Activated CD8-positive, alpha-beta memory T cell treated with anti-CD3 and anti-CD28 coated beads, Interleukin-2, amount 50 U/mL, for 48 hours (primary cell): ENCODE measurements at places on chromosomes 13 and 19.

- no peak for DNase-seq
Measured at GRCh38 chr13:32989942-32990341, 26.3 kb upstream of the KL start.

GRCh38 chr19:6250024-6250615, 29.7 kb downstream of the MLLT1 start:
- no peak for DNase-seq

- DNase-seq = no peak
Measured at GRCh38 chr13:34116651-34117050, 298.7 kb downstream of the RFC3 start.

DNA sequence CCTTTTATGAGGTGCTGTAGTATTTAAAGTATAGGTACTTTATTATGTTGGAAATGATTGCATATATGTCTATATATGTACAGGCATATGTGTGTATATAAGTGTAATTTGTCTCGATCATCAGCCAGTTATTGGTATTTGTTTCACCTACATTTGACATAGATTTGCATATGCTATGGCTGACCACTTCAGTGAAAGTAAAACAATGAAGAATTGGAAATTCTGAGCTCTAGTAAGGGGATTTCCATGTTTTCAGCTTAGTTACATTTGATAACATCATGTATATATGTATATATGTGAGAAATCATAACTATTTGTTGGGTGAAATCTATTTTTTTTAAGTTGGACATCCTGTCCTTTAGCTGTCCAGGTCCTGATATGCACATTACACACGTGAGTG, 1303.9 kb downstream of the EFNB2 start:
- no peak for DNase-seq

DNA sequence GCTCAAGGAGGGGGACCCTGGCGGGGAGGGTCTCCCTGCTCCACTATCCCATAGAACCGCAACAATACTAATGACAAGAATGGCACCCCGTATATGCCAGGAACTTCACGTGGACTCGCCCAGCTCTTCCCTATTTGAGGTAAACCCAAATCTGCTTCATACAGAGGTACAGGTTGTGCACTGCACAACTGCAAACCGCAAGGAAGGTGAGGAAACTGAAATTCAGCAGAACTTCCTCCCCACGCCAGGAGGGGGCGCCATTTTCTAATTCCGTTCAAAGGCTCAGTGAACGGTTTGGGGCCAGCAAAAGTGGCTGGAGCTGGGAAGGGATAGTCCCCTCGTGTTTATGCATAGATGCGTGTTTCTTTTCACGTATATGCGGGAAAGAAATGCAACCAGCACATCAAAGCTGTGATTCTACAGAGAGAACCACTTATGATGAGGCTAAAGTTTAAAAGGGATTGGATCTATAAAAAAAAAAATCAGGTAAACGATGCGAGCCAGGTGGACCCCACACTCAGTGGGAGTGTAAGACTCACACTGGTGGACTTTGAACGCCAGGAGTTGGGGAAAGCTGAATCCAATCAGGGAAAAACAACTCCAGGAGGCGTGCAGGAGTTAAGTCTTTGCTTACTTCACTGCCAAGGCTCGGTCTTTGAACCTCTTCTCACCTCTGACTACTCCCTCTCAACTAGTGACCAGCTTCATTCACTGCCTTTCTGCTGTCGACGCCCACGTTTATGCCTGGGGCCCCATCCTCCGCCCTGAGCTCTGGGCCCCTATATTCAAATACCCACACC, 20.3 kb downstream of the C19orf81 start:
- peak; percentile 85 for DNase-seq

- no peak for DNase-seq
Measured at GRCh38 chr19:3810708-3811355, 24.7 kb upstream of the MATK start.

DNA sequence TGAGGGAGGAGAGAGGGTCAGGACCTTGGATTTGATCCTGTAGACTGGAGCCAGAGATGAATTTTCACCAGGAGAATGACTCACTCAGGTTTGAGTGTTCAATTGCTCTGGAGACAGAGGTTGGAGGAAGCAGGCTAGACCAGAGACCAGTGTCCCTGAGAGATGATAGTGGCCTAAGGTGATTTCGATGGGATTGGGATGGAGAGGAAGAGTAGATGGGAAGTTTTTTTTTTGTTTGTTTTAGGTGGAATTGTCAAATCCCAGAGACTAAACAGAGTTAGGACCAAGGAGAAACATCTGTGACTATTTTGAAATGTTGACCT, 2.3 kb downstream of the CEBPG start:
- DNase-seq = no peak

- no peak for DNase-seq
Measured at GRCh38 chr19:16355293-16356043, 30.8 kb downstream of the KLF2 start.

DNA sequence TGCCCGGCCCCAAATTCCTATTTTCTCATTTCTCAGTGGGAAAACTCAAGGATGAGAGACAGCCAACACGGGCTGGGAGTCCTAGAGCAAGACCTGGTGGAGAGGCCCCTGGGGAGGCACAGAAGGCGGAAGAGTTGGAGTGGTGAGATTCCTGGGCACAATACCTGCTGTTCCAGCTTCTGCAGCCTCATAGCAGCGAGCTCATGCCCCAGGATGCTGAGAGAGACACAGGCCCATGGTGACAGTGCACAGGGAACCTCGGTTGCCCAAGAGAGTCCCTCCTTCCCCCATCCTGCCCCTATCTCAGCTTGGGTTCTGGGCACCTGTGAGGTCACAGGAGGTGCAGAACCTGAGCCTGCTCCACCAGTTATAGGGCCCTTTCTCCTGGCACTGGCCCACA, 1.4 kb downstream of the TULP2 start:
- no peak for DNase-seq

DNA sequence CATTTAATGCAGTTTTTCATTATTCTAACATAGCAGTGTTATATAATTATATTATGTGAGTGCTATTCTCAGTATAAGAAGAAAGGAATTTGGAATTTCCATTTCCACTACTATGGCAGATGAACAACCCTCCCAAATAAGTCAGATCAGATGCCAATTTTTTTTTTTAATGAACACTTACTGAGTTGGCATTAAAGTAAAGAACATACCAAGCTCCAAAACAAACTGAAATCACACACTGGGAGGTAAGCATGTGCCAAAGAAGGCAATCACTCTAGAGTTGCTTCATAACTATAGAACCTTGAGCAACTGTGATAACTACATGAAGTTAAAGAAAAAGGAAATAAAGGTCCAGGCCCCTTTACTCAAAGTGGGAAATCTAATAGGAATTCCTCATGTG, 90.3 kb downstream of the RNF17 start:
- DNase-seq = no peak

DNA sequence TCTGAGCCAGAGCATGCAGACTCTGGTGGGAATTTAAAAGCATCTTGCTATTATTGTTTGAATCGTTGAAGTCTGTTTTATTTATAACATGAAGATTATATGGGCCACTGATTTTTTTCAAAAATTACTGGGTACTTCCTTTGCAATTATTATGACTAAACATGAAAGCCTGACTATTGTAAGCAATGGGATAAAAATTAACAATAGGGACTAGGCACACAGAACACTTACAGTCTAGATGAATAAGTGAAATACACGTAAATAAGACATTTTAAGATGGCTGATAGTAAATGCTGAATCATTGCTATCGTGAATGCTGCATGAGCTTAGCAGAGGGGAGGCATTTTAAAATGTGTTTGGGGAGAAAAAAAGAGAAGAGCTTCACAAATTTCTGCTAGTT, 81.0 kb upstream of the MAB21L1 start:
- DNase-seq = no peak

- no peak for DNase-seq
Measured at GRCh38 chr13:112997188-112998130, 28.4 kb downstream of the MCF2L start.

- DNase-seq = no peak
Measured at GRCh38 chr19:33071887-33072286, 7.2 kb upstream of the RHPN2 start.

GRCh38 chr19:49103331-49104085, 10.7 kb upstream of the LIN7B start:
- peak; percentile 50 for DNase-seq

GRCh38 chr19:48627865-48628314, 8.6 kb downstream of the SPHK2 start:
- no peak for DNase-seq
